SK-MEL-5 (cell line): ENCODE measurements at places on chromosomes 5 and 9.

- no peak for DNase-seq
Measured at GRCh38 chr5:124952079-124952478, 205.6 kb upstream of the ZNF608 start.

GRCh38 chr9:105064248-105065097 lies 136.5 kb upstream of the ABCA1 start:
- DNase-seq = peak; percentile 96

DNA sequence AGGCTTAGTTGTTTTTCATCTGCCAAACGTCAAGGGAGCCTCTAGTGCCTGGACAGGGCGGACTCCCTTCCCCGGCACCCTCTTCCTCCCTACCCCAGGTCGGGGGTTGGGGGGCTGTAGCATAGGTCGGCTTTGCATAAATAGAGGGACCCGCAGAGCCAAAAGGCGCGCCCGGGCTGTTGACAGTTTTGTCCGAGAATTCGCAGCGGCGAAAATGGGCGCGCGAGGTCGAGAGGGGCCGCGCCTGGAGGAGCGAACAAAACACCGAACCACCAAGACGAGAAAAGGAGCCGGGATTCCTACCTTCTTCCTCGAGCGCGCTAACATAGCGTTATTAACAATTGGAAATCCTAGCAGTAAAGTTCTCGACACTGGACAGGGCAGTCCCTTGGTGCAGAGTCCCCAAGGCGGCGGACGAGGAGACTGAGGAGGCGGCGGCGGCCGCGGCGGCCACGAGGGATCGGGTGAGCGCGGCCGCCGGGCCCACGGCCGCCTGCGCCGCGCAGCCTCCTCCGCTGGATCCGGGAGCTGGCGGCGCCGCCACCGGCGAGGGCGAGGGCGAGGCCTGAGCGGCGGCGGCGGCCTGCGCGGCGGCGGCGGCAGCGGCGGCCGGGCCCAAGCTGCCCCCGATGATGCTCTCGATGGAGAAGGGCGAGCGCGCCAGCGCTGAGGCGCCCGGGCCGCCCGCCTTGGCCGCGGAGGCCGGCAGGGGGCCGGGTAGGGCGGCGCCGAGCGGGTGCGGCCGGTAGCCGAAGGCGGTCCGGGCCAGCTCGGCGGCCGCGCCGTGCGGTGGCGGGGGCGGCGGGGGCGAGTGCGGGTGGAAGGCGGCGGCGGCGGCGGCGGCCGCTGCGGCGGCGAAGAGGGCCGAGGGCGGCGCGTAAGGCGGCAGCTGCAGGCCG lies 1.7 kb downstream of the FOXD1 start:
- DNase-seq = peak; percentile 7

DNA sequence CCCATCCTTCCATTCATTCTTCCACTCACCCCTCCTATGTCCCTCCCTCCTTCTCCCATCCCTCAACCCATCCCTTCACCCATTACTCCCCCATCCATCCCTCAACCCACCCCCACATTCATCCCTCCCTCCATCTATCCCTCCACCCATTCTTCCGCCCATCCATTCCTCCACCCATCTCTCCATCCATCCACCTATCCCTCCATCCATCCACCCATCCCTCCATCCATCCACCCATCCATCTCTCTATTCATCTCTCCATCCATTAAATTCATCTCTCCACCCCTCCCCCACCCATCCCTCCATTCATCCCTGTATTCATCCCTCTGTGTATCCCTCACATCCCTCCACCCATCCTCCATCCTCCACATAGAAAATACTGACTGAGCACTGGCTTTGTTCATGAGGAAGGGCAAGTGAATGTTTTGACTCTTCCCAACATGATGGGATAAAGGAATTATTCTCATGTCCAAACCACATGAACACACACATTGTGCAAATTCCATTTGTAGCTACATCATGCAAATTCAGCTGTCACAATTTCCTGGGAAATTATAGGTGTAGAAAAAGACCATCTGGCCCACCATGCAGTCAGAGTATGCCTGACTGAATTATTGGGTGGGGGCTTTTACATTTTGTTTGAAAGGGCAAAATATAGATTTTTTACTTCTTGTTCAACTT lies 6.9 kb upstream of the VAV2 start:
- no peak for DNase-seq

DNA sequence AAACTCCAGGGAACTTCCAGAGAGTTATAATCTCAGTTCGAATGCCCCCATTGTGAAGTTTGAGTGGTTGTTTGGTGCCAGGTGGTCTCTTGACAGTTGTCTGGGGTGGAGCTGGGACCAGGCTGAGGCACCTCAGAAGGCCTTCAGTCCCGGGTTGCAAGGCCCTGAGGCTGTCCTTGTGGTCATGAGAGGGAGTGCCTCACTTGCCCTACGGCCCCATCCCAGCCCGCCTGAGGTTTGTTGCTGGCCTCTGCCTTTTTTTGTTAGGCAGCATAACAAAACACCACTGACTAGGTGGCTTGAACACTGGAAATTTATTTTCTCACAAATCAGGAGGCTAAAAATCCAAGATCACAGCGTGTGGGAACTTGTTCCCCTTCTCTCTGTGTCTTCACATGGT lies 73.0 kb upstream of the PAPPA start:
- DNase-seq = no peak

DNA sequence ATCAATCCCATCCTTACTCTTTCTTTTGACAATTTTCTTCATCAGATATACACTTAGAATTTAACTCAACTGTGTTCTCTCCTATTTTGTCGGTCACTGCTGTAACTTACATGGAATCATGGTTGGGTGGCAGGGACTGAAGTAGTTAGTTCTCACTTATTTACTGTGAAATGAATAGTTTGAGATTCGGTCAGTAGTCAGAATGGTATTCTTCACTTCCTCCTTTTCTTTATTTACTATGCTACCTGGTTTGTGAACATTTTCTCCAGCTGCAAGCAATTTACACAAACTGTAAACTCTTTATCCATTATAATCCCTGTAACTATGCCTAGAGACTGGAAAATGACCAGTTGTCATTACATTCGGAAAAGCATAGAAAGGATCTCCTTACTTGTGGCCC lies 41.5 kb upstream of the GDNF start:
- no peak for DNase-seq

GRCh38 chr5:35026280-35026840 lies 21.4 kb downstream of the AGXT2 start:
- DNase-seq = no peak

- DNase-seq = no peak
Measured at GRCh38 chr9:27539479-27540441, 10.1 kb upstream of the MOB3B start.

- no peak for DNase-seq
Measured at GRCh38 chr5:53501054-53501453, 20.6 kb downstream of the FST start.

GRCh38 chr5:177546258-177546741 lies 8.1 kb downstream of the FAM193B start:
- peak; percentile 79 for DNase-seq

GRCh38 chr9:90914868-90915483 lies 113.4 kb downstream of the SYK start:
- peak; percentile 70 for DNase-seq

DNA sequence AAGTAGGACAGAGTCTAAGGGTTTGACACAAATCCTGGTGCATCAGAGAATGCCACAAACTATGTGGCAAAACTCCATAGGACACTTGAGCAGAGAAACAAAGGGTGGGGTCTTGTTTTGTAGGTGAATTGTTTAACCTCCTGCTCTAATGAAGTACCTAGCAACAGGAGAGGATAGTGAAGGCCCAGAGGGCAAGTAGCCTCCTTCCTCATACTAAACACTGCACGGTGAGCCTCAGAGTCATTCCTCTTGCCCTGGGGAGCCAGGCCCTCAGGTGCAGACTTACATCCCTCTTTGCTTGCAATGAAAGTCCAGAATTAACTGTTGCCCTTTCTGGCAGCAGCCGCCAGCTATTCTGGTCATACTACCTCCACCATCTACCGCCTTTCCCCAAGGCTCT lies 166.1 kb downstream of the DROSHA start:
- DNase-seq = no peak

DNA sequence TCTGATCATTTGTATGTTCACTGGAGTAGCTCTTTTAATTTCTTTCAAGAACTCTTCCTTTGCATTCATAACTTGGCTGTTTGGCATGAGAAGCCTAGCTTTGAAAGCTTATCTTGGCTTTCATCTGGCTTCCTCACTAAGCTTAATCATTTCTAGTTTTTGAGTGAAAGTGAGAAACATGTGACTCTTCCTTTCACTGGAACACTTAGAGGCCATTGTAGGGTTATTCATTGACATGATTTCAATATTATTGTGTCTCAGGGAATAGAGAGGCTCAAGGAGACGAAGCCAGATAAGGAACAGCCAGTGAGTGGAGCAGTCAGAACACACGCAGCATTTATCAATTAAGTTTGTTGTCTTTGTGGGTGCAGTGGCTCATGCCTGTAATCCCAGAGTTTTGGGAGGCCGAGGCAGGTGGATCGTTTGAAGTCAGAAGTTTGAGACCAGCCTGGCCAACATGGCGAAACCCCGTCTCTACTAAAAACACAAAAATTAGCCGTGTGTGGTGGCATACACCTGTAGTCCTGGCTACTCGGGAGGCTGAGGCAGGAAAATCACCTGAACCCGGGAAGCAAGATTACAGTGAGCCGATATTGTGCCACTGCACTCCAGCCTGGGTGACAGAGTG lies 98.3 kb downstream of the UGCG start:
- DNase-seq = peak; percentile 73

- no peak for DNase-seq
Measured at GRCh38 chr5:13503017-13503416, 441.5 kb downstream of the DNAH5 start.

DNA sequence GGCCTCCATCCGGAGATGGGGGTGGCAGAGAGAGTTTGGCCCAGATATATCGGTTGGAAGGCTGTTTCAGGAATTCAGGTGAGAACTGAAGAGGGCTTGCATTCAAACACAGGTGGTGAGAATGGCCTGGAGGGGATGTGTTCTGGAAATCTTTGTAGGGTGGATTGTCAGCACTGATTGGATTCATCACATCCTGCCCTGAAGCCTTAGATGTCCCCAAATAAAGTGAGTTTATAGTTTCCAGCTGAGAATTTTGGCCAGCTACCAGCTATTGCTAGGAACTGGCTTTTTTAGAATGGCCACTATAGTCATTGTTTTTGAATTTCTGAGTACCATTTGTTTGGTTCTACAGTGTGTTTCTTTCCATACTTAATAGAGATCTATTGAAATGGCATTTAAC lies 46.1 kb upstream of the ANKH start:
- DNase-seq = no peak

DNA sequence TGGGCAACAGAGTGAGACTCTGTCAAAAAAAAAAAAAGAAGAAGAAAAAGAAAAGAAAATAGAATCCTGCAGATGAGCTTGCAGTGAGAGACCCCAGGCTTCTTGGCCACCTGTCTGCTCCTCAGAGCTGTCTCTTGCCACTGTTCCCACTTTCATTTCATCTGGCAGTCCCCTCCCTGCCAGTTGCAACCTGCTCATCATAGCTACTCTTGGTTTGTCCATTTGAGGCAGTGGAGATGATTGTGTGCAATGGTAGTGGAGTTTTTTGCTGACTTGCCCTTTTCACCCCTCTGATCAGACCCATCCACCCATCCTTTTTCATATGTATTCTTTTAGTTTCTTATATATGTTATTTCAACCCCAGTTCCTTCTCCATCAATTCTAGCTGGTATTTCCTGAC lies 28.7 kb downstream of the ANKRD33B start:
- no peak for DNase-seq

- no peak for DNase-seq
Measured at GRCh38 chr5:172362755-172363154, 79.2 kb upstream of the UBTD2 start.

DNA sequence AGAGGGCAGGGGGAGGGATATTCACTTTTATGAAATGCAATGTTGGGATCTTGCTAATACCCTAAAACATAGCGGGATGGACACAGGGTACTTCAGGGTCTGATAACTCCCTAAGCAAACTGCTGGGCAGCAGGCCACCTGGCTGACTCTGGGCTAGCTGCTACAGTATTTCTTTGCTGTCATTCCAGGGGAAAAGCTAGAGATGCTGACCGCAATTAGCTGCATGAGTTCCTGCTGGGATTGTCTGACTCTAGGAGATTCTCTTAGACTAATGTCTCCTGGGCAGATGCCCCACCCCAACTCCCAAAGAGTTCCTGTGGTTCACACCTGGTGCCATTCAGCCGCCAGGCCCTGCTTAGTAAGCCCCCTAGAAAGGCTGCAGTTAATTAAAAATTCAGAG lies 69.9 kb downstream of the PSAT1 start:
- DNase-seq = no peak

GRCh38 chr9:136931611-136932130 lies 12.9 kb downstream of the FBXW5 start:
- DNase-seq = no peak

DNA sequence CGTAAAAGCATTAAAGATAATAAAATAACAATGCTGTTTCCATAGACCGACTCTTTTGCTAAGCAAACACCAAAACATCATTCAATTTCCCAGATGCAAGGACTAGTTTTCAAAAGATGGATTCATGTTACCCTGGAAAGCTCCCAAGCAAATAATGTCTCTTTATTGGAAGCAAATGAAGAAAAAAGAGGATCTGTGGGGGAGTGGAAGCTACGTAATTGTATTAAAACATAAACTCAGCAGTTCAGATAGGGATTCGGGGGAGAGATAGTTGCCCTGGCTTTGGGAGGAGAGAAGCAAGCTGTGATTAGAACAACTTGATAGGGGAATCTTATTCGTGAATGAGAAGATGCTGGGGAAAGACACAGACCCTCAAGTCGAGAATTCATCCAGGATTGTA lies 491.0 kb upstream of the CLINT1 start:
- no peak for DNase-seq

DNA sequence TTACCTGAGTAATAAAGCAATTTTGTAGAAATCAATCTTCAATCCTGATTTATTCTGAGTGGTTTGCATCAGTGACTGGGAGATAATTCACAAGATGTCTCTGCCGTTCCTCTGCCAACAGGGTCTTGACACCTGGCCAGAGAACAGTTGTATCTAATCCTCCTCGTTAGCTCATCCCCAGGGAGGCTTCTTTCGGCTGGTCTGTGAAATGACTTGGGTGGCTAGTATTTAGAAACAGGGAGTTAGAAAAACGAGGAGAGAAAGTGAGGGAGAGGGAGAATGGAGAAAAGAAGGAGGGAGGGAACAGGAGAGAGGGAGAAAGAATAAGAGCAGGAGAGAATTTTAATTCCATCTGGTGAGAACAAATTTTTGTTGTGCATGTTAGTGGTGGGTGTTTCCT lies 600.2 kb upstream of the TLE4 start:
- DNase-seq = no peak

DNA sequence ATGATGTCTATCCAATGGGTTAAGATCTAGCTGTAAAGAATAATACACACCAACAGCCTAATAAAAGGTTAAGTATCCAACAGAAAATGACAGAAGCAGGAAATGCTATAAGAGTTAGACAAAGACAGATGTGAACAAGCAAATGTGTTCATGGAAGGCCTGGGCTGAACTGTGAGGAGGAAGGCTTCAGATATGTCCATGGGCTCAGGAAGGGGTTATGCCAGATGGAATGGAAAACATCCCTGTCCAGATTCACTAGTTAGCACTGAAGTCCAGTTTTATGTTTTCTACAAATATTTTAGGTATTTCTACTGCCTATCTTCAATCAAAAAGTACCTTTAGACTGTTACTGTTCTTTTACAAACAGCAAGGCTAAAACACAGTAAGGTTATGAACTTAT lies 27.1 kb downstream of the ERAP1 start:
- DNase-seq = no peak
